Stimulated activated CD8-positive, alpha-beta memory T cell treated with anti-CD3 and anti-CD28 coated beads, Interleukin-7, amount 100 ng/mL, for 1 hour (primary cell): ENCODE measurements at places on chromosomes 2 and 18.

GRCh38 chr2:37405781-37406180 is 61.4 kb downstream of the QPCT start:
- no peak for DNase-seq

- no peak for DNase-seq
Observed at GRCh38 chr2:84807063-84807485, 73.8 kb downstream of the TRABD2A start.

DNA sequence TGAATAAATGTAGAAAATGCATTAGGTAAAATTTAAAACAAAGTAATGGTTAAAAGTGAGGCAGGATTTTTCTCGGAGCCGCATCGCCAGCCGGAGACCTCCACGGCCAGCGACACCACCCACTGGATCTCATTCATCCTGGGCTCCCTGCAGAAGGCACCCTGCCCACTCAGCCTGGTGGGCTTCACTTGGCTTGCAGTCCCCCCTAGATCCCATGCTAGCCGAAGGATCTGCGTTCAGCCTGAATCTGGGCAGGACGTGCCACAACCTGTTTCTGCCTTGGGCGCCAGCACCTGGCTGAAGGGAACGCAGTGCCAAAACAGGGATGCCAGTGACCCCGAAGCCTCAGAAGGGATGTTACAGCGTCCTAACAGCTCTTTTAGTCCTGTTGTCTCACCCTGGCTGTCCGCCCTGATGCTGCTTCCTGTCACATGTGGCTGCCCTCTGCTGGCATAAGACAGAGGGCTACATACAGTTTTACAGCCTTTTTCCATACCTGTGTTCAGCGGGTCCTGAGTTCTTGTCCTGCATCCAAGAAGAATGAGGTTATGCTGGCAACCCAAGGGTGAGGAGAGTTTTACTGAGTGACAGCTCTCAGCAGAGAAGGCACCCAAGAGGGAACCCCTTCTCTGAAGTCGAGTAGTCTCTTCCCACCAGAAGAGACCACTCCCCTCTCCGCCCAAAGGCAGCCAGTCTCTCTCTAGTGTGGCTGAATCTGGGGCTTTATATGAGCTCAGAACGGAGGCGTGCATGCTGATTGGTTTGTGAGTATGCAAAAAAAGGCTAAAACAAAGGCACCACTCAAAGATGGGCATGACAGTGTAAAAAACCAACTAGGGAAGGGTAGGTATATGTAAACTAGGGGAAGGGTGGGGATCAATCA is 173.1 kb upstream of the GYPC start:
- no peak for DNase-seq

DNA sequence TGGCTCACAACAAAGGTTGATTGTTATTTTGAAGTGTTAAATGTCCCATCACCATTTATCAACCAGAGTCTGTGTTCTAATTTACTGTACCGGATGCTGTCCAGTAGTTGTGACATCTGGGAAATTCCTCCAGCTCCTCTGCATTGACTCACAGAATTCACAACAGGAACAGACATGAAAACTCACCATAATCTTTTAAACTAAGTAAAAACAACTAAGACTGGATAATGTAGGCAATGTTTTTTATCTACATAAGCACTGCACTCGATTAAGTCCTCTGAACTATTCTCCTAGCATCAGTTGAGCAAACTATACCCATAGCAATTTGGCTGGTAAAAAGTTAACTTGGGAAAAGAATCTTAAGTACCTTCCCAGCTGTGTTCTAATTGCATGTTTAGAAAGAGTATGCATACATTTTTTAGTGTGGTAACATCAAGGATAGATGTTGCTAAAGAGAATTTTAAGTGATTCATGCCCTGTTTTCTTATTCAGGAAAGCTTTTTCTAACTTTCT is 42.9 kb upstream of the MYO1B start:
- DNase-seq: no peak

DNA sequence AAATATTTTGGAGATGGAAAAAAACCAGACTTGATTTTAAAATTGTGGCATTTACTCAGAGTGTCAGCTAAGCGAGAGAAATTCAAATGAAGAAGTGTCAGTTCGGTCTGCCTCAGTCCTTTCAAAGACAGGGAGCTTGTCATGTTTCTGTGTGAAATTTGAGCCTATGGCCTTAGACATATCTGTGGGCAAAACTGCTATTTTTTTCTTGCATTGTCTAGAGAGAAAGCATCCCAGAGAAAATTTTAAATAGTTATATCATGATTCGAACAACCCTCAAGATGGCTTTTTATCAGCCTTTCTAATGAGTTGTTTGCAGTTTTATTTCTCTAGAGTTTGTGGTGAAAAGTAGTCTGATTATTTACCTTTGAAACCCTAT is 50.2 kb upstream of the KCNE4 start:
- no peak for DNase-seq

GRCh38 chr2:101733257-101733993 is 35.9 kb downstream of the MAP4K4 start:
- no peak for DNase-seq

GRCh38 chr2:96601382-96602292 is 36.5 kb downstream of the KANSL3 start:
- no peak for DNase-seq

- no peak for DNase-seq
Observed at GRCh38 chr18:4639628-4640310, 184.7 kb upstream of the DLGAP1 start.

DNA sequence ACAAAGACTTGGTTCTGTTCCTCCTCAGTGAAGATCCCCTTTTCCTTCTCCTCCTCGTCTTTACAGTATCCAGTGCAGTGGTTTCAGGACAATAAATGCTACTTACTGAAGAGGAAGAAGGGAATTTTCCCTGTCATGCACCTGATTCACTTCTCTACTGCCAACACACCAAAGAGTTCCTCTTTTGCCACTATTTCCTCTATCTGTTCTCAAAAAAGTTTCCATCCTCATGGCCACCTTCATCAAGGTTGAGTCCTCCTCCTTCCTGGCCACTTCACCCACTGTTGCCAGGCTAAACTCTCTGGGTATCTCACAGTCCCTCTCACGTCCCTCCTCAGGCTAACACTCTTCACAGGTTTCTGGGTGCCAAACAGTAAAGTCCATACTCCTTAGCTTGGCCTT is 41.7 kb downstream of the PLEKHM3 start:
- DNase-seq: no peak

DNA sequence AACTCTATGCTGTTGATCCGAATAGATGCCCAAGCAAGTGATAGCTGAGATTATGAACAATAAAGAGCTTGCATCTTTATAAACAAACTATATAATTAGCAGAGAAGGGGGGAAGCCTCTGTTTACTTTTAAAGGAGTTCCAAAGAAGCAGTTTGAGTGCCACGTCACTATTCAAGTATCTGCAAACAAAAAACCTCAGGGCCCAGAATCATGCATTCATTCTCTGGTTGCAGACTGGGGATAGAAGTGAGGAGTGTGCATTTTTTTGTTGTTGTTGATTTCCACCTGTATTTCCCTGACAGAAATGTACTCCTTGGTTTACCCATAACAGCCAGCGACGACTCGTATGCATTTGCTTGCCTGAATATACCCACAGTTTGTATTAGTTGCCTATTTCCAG is 264.3 kb downstream of the PTGR3 start:
- no peak for DNase-seq

GRCh38 chr2:197598450-197598849 is 76.9 kb downstream of the RFTN2 start:
- no peak for DNase-seq

GRCh38 chr18:75400366-75400765 is 27.1 kb downstream of the SMIM21 start:
- no peak for DNase-seq

- DNase-seq: no peak
Observed at GRCh38 chr2:135870571-135870970, 5.7 kb downstream of the MCM6 start.

DNA sequence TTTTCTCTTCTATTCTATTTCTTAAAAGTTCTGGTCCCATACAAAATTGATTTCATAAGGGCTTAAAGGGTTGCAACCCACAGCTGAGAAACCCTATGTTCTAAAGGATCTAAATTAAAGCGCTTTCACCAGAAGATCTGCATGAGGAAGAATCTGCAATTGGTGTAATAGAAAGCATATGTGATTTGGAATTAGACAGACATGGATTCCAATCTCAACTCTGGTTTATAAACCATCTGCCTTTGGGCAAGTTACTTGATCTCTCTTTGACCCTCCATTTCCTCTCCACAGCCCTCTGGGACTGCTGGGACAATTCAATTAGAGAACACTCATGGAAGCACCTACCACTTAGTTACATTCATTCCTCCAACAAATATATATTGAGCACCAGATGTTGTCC is 178.7 kb downstream of the ANTXR1 start:
- DNase-seq: no peak

- DNase-seq: no peak
Observed at GRCh38 chr18:47560723-47561715, 309.6 kb upstream of the SKOR2 start.

DNA sequence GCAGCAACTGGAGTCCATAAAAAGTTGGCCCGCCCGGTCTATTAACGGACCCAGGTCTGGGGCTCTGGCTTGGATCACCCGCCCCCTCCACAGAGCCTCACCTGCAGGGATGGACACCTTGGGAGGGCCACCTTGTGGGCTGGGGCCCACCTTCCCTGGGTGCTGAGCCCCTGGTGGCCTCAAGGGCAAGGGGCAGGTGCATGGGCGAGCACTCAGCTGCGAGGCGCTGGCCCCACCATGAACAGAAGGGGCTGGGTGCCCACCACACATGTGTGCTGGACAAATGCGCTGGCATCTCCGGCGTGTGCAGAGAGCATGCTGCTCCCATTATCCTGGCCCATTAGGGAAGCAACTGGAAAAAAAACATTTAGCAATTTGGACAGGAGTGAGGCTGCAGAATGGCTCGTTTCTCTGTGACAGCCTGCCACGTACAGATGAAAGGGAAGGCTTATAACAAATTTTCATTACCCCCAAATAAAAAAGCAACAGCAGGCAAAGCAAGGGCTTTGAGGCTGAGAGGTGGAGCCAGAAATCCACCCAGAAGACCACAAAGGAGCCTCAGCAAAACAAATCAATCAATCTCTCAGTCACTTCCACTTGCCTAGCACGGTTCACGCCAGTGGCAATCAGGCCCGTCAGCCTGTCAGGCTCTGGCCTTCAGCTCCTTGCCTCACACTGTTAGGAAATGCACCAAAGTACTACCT is 253.1 kb upstream of the ZNF521 start:
- DNase-seq: no peak

DNA sequence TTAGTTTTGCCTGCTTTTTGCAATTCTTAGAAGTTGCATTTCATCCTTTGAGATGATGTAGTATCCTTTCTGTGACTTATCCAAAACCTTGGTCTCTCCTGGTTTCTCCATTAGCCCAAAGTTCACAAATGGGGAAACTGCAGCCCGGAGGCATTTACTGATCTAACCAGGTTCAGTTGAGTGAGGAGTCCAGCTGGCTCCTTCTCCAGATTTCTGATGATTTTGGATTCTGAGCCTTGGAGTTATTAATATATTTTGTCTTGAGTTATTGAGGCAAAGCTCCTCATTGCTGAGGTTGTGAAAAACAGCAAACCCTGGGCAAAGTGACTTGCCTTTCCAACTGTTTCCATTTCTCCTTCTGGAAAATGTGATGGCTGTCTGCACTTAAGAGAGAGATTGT is 1.7 kb downstream of the SLC1A4 start:
- no peak for DNase-seq

GRCh38 chr2:239946864-239947728 is 78.0 kb downstream of the NDUFA10 start:
- DNase-seq: no peak

- DNase-seq: no peak
Observed at GRCh38 chr18:47075098-47075883, 39.9 kb upstream of the ELOA2 start.

- no peak for DNase-seq
Observed at GRCh38 chr18:12283256-12283655, 24.8 kb upstream of the TUBB6 start.

DNA sequence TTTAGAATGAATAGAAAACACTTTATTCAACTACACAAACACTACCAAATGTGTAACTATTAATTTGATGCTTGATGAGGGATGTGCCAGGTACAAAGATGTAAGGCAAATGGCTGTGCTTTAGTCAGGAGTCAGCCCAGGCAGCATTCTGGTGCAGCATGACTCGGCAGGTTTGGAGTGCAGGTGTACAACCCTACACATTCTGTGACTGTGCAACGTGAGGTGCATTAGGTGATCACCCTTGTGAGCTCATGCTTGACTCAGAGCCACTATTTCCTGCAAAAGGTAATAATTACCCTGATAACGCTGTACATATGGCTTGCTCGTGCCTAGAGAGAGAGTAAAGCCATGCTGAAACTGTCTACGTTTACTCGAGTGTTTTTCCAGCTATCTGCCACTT is 288.7 kb upstream of the DSEL start:
- no peak for DNase-seq

- no peak for DNase-seq
Observed at GRCh38 chr2:15941871-15942710, 1.7 kb downstream of the MYCN start.

GRCh38 chr18:12333506-12334290 is 25.7 kb downstream of the TUBB6 start:
- DNase-seq: no peak

GRCh38 chr2:123101434-123101833 is 923.7 kb upstream of the CNTNAP5 start:
- no peak for DNase-seq

- no peak for DNase-seq
Observed at GRCh38 chr18:10926621-10927161, 222.7 kb downstream of the PIEZO2 start.

DNA sequence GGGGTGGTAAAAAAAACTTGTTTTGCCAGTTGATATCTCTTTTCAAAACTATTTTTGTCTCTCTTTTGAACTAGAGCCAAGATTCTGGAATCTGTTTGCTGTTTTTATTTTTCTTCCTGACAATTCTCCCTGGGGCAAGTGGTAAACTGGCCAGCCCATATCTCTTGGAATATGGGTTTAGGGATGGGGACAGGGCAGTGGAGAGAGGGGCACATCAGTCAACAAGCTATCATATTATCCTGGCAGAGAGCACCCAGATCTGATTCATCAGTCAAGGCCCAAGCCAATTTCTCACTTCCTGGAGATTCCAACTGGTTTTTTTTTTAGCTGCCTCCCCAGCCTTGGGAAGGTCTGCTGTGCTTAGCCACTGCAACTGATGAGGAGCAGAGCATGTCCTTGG is 52.3 kb downstream of the ARHGAP28 start:
- DNase-seq: no peak

DNA sequence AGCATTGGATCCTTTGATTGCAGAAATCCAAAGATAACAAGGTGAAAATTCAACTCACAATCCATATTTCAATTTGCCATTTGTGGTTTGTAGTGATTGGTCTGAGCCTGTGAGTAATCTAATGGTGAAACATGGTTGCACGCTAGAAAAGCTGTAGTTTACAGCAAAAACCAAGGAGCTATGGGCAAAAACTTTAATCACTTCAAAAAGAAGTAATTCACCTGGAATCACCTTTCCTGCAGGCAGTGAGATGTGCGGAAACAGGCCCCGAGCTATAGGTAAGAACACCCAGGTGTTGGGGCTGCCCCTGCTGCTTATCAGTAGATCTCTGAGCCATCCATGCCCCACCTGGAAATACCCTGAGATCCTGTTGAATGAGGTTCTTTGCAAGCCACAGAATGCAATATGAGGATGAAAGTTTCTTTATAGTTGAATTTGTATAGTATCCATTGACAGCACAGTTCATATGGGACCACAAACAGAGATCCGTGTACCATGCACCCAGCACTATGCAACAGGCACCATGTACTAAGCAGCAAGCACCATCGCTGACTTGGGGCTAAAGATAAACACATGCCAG is 208.2 kb downstream of the SPP2 start:
- DNase-seq: no peak
